ENCODE measurements at places on chromosomes 16 and 17.

- no peak for DNase-seq
Observed at GRCh38 chr16:4640572-4641305, 16.1 kb downstream of the MGRN1 start.

DNA sequence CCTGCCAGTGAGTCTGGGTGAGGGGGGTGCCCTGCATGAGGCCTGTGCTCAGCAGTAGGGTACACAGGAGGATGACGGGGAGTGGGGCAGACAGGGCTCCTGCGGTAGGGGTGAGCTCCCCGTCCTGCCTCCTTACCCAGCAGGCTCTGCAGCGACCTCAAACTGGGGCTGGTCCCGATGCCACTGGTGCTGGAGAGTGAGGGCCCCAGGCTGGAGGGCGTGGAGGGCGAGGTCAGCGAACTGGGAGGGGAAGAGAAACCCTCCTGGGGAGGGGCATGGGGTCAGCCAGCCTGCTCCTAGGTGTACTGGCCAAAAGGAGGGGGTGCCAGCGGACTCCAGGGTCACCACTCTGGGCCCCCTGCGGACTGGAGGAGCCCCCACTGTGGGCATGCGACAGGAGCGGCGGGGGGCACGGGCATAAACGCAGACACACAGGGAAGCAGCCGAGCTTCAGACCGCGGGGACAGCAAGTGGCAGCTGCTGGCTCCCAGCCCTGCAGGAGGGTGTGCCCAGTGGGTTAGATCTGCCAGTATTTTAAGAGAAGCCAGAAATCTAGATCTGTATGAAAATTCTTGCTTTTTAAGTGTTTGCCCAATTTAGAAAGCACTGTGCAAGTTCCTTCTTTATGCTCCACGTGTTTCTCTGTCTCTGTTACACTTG is 9.0 kb upstream of the VASN start:
- DNase-seq = no peak

DNA sequence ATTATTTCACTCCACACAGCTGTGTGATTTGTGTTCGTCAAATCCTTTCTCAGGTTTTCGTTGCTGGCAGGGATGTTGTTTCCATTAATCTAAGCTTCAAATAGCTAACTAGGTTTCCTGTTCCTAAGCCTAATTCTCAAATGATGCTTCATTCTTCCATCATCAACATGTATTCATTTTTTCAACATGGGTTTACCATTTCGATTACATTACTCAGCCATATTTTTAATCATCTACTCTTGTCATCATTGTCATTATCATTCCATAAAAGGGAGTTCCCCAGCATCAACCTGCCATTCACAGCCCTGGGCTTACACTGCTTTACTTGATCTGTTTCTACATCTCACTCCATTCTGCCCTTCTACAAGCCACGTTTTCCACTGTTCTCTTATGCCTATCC is 33.3 kb upstream of the ANKFN1 start:
- no peak for DNase-seq

DNA sequence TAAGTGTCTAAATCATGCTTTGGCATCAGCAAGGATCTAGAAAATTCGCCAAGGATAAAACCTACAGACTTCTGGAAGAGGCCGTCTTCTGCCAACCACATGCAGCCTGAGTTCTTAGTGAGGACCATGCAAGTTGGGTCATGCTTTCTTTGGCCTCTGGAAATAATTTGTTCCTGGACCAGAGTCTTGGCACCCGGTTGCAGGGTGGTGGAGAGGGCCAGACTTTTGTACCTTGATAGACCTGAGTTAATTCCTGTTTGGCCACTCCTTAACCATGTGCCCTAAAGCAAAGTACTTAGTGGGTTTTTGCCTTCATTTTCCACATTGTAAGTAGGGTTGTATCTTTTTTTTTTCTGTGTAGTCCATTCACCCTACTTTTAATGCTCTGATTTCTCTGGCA is 283.4 kb upstream of the IRX5 start:
- DNase-seq = no peak

DNA sequence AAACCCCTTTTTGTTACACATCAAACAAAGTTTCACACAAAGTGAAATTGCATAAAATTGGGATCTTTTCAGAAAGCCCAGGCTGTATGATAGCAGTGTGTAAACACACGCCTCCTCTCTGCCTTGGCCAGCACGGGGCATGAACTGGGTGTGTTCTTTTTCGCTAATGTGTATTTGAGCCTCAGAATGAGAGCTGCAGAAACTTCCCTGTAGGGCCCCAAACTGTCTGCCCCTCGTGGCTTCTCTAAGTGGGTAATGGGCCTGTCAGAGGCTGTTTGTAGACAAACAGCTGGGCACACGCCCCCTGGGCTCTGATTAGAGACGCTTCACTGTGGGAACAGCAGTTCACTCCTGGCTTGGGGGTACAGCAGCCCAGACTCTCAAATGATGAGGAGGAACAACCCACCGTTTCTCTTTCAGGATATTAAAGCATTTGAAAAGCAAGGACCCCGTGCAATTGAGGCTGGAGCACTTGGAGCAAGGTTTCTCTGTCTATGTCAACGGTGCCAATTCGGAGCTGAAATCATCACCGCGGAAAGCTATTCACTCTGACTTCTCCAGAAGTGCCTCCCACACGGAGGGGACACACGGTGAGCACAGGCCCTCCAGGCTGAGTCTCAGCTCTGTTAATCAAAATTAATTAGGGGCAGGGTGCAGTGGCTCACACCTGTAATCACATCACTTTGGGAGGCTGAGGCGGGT is 78.4 kb downstream of the KATNIP start:
- no peak for DNase-seq

DNA sequence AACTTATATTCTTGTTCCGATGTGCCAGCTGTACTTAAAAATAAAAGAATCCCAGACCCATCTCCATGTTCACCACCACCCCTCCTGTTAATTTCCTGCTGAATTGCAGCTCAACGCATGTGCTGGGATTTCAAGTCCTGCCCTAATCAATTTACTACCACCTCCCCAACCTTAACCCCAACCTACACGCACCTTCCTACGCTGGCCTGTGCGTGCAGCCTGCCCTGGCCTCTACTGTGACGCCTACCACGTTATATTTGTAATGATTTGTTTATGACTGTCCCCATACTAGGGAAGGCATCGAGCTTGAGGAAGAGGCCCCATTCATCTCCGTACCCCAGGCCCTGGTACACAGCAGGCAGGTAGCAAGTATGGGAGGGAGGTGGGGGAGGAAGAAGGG is 251.1 kb downstream of the MRTFB start:
- no peak for DNase-seq

- DNase-seq = no peak
Observed at GRCh38 chr16:64394061-64394460, 727.8 kb downstream of the CDH11 start.

DNA sequence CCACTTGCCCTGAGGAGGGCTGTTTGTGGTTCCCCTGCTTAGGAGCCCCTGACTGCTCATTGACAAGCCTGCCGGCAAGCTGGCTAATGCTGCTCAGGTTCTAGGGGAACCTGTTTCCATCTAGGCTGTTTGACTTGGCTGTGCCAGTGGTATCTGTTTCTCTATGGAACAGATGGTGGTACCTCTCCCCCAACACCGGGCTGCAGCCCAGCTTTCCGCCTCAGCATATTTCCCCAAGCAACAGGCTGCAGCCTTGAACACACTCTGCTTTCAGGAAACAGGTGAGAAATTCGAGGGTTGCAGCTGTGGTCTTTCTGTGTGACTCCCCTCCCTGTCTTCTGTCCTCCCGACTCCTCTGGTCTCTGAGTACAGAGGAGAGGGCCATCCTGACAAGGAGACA is 132.3 kb downstream of the TMEM132E start:
- DNase-seq = no peak
